MG63 (cell line): ENCODE measurements at places on chromosomes 13 and 19.

DNA sequence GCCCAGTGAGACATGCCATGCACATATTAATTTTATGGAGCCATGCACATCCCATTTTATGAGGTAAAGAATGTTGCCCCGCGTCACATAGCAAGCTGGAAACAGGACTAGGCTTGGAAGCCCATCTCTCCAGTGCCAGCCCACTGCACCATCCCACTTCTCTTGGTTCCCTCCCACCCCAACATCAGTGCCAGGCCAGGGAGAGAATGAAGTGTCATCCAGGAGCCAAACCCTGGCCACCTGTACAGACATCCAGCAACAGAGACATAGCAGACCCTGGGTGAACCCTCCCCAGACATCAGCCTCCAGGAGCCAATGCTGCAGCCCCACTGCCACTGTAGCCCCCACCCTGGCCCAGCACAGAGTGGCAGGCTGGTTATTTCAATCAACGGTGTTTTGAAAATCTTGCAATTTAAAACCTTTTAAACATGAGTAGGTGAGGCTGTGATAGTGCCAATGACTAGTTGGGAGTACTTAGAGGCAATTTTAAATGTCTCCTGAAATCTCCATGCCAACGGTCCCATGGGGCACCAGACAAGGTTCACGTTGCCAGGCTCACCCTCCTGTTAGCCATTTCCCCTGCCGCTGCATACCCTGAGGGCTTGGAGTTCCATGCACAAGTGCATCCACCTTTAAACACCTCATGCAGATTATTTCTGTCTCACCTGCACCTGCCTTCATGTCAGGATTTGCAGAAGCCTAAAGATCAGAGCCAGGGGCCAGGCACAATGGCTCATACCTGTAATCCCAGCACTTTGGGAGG lies 34.7 kb downstream of the VSTM2B start:
- DNase-seq = no peak

DNA sequence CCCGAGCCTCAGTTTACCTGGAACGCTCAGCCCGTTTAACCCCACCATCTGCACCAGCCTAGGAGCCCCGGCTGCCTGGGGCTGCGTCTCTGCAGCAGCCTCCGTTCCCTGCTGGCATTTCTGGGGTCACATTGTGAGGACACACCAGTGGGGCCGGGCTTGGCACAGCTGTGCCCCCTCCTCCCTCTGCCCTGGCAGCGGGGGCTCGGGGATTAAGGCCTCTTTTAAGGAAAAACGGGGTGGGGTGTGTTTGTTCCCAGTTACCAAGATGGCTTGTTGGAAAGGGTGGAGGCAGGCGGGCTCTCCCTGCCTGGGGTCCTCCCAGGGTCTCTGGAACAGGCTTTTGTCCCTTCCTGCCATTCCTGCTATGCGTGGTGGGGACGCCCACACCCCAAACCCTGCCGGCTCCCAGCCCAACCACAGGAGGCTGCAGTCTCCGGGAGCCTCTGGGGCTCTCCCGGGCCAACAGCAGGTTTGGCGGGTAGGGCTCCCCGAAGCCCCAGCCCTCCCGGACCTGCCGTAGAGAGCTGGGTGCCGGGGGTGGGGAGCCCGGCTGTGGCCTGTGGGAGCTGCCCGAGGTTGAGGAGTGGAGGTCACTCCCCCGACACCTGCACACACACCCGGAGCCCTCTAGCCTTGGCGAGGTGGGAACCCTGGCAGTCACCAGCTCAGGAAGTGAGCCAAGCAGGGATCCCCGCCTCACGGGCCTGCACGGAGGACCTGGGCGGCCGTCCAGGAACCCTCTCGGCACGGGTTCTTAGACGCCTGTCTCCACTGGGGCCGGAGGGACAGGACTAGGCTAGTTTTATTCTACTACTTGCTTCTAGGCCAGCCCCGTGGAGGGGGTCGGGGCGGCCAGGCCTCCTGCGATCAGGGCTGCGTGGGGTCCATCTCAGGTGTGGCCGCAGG lies 36.9 kb downstream of the GADD45B start:
- DNase-seq = no peak

DNA sequence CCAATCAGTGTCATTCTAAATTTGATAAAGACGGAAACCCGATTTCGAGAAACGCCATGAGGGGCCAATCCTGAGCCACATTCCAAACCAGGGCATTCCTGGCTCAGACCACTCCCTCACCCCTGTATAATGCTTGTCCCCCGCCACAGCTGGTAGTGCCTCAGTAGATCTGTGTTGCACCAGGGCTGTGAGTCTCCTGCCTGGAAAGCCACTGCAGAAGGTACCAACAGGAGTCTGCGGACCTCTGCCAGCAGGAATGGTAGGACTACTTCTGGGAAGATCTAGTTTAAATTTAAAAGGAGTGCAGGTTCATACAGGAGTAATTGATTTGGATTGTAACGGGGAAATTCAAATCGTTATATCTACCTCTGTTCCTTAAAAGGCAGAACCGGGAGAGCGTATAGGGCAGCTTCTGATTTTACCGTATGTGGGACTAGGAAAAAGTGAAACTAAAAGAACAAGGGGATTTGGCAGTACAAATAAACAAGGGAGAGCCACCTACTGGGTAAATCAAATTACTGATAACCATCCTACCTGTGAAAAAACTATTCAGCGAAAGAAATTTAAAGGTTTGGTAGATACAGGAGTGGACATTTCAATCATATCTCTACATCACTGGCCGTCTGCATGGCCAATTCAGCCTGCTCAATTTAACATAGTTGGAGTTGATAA lies 20.8 kb upstream of the ZNF266 start:
- DNase-seq = no peak

- DNase-seq = no peak
Observed at GRCh38 chr19:19274716-19275565, 1.8 kb upstream of the TM6SF2 start.

DNA sequence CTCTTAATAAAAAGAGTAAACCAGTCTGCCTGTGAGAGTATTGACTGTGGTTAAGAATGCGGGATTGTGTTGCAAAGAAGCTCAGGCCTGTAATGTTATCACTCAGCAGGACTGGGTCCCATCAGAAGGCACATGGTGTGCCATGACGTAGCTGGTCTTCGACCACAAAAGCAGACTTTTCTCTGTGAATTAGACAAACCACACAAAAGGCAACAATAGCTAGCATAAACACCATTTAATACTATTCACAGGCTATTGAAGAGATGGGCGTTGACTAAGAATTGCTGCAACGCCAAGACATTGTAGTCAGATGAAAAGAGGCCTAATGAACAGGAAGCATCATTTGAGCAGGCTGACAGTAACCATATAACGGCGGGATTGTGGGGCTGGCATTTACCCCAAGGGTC lies 235.6 kb upstream of the SOX21 start:
- DNase-seq = no peak
